ENCODE measurements at places on chromosomes 2 and 18.

- no peak for DNase-seq
Observed at GRCh38 chr2:3291750-3292149, 85.9 kb downstream of the EIPR1 start.

DNA sequence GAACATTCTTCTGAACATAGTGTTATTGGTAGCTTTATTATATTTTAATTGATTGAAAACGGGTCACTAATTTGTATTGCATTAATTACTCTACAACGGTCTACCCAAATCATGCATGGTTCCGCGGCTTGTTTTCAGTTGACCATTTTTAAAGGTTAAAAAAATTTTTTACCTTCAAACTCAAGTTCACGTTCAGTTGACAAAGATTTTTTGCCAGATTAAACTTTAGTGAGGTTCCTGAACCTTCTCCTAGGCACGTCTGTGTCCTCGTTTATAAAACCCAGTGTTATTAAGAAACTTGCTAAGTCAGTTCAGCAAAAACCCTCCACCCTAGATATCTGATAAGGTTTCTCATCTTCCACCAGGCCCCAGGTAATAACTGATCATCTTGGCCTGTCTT lies 331.2 kb downstream of the ALK start:
- no peak for DNase-seq

- DNase-seq: no peak
Observed at GRCh38 chr2:222547083-222547482, 108.8 kb downstream of the FARSB start.

- no peak for DNase-seq
Observed at GRCh38 chr2:226023383-226023782, 623.9 kb downstream of the NYAP2 start.

DNA sequence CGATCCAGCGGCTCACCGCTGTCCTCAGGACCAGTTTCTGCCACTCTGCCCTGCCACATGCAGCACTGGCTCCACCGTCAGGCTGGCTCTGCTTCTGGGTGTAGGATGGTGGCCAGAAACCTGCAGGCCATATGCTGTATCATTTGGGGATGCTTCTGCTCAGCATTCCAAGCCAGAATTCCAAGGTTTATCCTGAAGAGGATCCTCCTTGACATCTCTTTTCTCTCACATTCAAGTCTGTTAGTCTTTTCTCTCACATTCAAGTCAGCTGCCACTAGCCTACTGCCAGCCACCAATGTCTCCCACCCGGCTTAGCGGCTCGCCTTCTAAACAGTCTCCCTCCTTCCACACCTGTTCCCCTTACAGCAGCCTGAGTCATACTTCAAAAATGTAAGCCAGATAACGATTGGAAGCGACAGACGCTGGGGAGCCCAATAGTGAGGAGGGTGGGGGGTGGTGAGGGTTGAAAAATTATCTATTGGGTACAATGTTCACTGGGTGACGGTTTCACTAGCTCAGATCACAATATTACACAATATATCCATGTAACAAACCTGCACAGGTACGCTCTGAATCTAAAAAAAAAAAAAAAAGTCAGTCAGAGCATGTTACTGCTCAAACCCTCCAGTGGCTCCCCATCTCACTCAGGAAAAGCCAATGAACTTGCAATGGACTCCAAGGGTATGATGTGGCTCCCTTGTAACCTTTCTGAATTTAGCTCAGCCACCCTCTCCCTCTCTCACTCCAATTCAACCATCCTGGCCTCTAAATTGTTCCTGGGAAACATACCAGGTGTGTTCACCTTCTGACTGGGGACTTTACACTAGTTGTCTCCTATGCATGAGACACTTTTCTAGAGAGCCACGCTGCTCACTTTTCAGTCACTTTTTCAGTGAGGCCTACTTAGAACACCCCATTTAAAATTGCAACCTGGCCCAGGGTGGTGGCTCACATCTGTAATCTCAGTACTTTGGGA lies 38.8 kb upstream of the SP3 start:
- no peak for DNase-seq

DNA sequence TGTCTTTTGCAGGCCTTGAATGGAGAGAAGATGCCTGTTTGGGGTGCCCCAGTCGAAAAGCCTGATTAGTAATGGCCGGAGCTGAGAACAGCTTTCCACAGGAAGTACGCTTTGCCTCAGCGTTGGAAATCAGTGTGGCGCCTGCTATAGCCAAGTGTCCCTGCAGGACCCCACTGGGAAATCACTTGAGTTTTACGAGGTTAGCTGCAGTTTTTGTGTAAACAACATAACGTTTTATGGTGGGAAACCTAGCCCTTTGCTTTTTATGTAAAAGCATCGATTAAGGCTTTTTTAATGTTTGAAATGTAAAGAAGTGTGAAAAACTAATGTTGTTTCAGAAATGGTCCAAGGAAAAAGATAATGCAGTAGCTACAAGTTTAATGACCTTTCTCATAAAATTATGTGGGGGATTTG lies 234.2 kb downstream of the TTC32 start:
- DNase-seq: no peak

DNA sequence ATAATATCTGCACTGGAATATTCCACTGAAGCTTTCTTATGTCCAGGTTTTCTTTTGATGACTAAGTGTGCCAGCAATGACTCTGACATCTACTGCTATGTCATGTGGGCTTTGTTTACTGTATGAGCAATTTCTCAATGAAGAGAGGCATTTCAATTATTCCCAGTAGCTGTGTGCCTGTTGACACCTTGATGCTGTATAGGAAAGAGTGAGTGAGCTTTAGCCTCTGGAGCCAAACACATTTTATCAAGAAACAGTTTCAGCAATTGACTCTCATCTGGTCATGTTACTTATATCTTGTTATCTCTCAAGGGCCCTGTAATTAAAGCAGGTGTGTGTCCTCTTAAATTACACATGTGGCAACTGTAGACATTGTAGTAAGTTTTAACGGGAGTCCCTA lies 493.2 kb upstream of the FANCL start:
- no peak for DNase-seq

DNA sequence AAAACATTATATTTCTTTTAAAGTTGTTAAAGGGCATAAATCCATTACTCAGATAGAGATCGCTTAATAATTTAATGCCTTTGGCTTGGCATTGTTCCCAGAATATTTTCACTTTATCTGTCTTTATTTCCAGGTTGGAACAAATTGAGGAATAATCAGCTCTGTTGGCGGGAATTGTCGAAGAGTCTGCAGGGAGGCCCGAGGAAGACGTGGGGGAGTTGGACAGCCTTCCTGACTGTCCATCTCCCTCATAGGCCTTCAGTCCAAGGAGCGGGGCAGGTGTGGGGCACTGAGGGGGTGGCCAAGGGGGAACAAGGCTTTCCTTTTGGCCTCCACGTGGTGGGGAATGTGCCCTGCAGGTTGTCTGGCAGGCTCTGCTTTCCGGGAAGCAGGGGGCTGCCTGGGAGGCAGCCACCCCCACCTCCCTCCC lies 179.6 kb downstream of the ZBTB7C start:
- no peak for DNase-seq

- DNase-seq: no peak
Observed at GRCh38 chr2:202529389-202529788, 105.4 kb upstream of the FAM117B start.

DNA sequence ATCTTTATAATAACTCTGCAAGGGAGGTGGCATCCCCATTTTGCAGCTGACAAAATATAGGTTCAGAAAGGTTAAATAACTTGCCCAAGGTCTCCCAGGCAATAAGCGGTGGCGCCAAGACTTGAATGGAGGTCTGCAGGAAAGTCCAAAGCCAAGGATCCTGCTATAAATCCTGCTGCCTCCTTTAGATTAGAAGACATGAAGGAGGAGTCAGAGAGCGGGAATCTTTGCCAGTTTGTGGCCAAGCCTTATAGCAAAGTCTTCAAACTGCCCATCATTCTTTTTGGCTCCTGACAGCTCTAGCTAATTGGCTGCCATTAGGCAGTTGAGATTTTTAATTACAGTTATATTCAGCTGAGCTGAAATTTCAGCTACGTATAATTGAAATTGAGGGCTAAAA lies 114.3 kb downstream of the C1D start:
- DNase-seq: no peak

DNA sequence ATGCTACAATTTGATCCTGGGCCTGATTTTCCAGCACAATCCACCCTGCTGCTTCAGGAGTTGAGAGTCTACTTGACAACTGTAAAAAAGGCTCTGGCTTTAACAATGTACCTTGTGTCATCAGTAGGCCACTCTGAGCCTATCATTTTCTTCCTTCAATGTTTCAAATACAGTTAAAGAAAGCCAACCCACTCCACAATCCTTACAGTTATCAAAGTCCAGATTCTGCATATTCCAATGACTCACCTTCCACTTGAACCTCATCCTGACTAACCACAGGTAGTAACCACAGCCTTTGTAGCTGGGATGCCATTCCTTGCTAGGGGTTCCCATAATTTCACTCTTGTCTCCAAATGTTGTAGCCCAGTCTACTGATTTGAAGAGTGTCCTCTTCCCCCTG lies 35.5 kb upstream of the AQP4 start:
- DNase-seq: no peak

- DNase-seq: no peak
Observed at GRCh38 chr2:25062511-25062917, 20.6 kb downstream of the EFR3B start.

GRCh38 chr18:58046794-58047555 lies 2.9 kb downstream of the NEDD4L start:
- no peak for DNase-seq

DNA sequence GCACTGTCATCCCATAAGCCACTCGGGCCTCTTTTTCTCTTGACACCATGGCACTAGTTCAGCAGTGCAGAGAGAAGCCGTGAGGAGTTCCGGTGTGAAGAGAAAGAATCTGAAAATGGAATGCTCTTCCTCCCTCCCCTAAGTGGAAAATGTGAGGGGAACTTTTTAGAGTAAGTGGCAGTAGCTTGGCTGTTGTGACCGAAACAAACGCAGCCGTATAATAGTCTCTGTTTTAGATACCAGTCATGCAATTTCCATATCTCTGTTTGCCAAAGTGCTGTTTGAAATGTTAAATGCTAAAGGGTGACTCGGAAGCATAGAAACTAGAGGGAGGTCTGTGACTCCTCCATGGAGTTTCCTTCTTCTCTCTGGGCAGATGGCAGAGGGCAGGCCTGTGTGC lies 122.9 kb downstream of the MTCL1 start:
- no peak for DNase-seq

DNA sequence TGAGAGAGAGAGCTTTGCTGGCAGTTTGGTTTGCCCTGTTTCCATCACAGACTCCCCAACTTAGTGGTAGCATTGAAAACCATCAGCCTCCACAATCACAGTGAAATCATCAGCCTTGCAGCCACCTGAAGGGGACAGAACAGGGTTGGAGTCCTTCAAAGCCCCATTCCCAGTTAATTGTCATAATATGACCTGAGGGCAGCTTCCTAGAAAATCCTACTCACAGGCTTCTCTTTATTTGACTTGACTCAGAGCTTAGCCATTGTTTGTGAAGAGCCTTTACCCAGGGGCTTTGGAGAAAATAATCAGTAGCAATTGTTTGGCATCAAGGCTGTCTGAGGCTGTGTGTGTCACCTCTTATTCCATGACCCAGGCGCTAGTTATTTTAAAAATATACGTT lies 308.7 kb downstream of the CBLN2 start:
- DNase-seq: no peak

DNA sequence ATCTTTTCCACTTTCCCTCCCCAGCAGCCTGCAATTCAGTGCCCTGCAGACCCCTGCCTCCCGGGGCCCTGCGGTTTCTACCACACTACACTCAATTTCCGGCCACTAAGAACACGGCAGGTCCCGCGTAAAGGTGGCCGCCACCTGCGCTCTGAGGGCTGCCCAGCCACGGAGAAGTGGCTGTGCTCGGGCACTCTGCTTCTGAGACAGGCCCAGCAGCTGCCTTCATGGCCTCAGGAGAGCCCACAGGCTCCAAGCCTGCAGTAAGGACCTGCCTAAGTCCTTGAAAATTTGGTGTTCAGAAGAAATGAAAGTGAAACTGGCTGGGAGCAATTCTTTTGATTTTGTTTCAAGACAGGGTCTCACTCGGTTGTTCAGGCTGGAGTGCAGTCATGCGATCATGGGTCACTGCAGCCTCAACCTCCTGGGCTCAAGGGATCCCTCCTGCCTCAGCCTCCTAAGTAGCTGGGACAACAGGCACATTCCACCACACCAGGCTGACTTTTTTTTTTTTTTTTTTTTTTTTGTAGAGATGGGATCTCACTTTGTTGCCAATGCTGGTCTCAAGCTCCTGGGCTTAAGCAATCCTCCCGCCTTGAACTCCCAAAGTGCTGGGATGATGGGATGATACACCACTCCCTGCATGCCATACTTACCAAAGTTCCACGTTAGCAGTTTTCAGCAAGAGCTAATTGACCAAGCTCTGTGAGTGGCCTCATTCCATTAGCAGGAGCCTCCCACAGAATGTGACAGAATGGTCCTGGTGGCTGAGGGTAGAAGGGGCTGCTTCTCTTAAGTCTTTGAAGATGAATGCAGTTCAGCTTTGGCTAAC lies 14.6 kb upstream of the ALPP start:
- no peak for DNase-seq

DNA sequence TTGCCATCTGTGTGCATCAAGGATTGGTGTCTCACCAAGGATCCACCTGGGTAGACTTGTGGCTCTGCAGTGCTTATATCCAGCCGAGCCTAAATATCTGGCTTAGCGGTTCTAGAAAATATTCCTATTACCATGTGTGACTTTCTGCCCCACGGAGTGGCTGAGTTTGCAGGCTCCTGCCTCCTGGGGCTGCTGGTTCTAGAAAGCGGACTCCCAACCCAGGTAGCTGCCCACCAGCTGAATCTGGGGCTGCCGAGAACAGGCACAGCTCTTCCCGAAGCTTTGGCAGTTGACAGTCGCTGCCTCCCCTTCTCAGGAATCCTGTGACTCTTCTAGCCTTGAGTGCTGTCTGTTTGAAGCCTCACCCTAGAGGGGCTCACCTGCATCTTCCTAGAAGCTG lies 104.6 kb downstream of the TPGS2 start:
- DNase-seq: no peak

DNA sequence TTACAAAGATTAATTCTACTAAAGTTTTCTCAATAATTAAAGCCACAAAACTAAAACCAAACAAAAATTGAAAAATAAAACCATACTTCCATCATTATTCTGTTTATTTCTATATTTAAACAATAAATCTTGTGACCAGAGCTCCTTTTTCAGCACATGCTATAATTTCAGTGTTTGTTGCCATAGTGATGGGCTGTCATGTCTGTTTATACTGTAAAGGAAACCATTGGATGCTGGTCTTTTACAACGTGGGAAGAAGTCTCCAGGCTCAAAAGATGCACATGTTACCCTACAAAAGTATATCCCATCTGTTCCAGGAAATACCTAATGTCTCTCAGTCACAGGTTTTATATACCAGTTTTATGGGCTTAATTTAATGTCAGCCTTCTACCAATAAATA lies 100.1 kb upstream of the MC2R start:
- no peak for DNase-seq

DNA sequence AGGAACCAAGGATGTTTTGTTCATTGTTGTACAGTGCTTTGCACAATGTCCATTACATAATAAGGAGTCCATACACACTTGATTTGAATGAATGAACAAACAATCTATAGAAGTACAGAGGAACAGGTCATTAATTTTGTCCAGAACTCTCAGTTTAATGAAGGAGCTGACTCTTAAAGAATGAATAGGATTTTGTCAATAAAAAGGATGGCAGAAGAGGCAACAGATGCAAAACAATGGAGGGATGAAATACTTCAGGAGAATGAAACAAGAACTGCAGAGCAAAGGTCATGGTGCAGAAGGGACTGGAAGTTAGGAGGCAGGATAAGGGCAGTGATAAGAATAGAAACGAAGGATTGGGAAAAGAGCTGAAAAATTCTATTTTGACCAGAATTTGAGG lies 28.7 kb upstream of the COL5A2 start:
- no peak for DNase-seq

All from cortex of kidney (tissue), 1 donor.